Kidney epithelial cell (primary cell): ENCODE measurements at places on chromosomes 5 and 9.
A peak's percentile ranks its signal among the peaks of the same experiment; 100 is the strongest.

- no peak for DNase-seq
Observed at GRCh38 chr5:131068893-131069643, 96.0 kb downstream of the HINT1 start.

DNA sequence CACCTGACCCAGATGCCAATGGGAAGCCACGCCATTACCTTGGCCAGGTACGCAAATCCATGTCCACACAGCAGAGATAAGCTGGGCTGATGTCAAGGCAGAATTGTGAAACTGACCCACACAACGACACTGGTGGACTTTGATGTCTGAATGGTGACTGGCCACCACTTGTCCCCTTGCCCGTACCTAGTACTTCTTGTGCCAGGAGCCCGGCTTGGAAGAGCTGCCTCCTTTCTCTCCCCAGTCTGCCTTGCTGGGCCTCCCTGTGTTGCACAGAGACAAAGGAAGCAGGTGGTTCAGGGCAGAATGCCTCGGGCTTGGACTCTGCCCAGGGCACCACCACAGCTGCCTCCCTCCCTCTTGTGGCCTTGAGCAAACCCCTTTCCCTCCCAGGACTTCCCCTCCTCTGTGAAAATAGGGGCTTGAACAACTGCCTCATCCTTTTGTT, 23.3 kb downstream of the PTGES2 start:
- DNase-seq = no peak

GRCh38 chr9:88553350-88553749, 18.4 kb downstream of the NXNL2 start:
- no peak for DNase-seq

GRCh38 chr5:134328619-134329018, 38.4 kb downstream of the CDKL3 start:
- no peak for DNase-seq

DNA sequence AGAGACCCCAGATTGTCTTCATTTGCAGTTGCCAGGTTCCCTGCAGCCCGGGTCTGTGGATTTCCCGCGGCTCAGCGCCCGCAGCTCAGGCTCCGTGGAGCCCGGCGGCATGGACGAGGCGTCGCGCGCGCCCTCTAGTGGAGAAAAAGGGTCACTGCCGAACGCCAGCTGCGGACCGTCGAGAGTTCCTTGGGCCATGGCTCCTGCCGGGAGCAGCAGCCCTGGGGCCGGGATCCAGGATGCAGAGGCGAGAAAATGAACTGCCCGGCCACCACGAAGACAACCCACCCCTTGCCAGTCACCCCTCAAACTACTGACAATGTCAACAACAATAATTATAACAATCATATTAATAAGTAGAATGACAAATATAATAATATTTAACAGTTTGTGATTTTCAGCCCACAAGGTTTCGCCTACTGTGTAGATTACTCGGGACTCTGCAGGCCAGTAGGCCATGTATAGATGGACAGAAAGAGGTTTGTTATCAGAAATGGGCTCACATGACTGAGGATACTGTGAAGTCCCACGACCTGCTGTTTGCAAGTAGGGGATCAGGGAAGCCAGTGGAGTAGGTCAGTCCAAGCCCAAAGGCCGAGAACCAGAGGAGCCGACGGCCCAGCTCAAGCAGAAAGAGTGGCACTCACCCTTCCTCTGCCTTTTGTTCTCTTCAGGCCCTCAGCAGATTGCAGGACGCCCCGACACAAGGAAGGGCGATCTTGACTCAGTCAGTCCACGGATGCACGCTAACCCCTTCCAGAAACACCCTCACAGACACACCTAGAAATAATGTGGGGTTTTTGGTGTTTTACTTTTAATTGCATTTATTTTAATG, 43.1 kb downstream of the BOD1 start:
- DNase-seq = peak; percentile 5

- no peak for DNase-seq
Observed at GRCh38 chr5:36719282-36719681, 112.9 kb downstream of the SLC1A3 start.

- no peak for DNase-seq
Observed at GRCh38 chr5:178230879-178231538, 1.6 kb downstream of the PHYKPL start.

DNA sequence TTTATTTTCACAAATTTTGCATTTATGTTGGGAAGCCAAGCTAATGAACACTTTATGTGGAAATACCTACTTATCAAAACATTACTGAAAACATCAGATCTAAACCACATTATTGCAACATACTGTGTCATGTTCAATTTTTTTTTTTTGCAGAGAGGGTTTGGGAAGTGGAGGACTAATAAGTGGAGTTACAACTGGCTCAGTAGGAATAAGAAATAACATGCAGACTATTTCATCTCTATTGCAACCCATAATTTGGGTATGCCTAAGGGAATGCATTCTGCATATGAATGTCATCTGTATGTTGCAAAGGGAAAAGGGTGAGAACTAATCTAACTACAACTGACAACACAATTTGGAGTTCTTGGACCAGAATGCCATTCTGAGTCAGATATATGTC, 41.8 kb downstream of the APC start:
- no peak for DNase-seq

GRCh38 chr5:98604721-98605425, 168.6 kb upstream of the RGMB start:
- DNase-seq = no peak

GRCh38 chr5:96016216-96016615, 54.6 kb upstream of the ELL2 start:
- no peak for DNase-seq

- no peak for DNase-seq
Observed at GRCh38 chr5:11854936-11855335, 49.3 kb downstream of the CTNND2 start.

DNA sequence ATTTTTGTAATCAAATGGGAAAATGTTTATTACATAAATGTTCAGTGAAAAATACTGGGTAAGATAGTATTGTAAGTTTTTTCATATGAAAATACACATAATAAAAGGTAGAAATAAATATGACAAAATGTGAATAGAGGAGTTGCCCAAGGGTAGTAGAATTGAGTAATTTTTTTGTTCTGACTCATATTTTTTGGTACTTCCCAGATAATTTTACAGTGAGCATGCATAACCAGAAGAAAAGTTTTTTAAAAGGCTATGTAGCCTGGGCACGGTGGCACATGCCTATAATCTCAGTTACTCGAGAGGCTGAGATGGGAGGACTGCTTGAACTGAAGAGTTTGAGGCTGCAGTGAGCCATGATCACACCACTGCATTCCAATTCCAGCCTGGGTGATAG, 116.9 kb downstream of the PIP5K1B start:
- no peak for DNase-seq

DNA sequence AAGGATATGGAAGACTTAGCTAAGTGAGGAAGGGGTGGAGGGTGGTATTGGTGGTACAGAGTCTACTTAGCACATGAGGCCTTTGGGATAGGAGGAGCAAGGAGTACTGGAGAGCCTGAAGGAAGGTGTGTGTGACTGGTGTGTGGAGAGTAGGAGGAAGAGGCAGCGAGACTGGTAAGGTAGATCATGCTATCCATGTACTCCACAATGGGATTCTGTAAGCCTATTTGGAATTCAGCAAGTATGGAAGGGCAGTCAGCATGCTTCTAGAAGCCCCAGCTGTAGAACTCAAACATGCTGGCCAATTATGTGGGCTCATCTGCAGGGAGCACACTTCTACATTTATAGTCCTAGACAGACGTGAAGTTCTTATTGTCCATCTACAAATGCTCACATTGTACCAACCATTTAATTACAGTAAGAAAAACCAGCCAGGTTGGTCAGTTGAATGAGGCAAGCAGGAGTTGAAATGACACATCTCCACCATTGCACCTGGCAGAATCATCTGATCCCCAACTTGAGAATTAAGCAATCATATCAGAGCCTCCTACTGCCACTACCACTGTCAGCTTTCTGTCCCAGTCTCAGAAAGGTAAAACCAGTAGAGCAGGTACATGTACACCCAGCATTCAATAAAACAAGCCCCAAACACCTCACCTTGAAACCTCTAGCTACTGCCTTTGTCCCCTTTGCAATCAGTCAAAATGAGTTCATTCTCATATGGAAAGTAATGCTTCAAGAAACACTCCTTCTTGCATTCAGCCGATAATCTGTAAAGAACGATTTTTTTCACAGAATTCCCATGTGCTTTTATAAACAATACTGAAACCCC, 60.9 kb upstream of the GLRX start:
- DNase-seq = no peak

DNA sequence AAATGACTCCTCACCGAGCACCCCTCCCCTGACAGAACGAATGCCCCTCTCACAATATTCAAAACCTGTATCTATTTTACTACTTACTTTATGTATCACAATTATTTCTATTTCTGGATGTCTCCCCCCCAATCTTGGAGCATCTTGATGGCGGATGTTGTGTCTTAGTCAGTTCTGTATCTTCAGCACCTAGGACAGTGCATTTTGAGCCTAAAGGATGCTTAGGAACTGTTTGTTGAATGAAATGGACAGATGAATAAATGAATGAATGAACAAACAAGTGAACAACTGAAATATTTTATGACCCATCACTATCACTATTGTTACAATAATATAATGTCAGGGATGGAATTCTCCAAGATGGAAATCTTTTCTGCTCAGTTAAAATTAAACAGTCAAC, 295.7 kb downstream of the DNAH5 start:
- no peak for DNase-seq

GRCh38 chr9:125995006-125995405, 247.8 kb downstream of the PBX3 start:
- no peak for DNase-seq

DNA sequence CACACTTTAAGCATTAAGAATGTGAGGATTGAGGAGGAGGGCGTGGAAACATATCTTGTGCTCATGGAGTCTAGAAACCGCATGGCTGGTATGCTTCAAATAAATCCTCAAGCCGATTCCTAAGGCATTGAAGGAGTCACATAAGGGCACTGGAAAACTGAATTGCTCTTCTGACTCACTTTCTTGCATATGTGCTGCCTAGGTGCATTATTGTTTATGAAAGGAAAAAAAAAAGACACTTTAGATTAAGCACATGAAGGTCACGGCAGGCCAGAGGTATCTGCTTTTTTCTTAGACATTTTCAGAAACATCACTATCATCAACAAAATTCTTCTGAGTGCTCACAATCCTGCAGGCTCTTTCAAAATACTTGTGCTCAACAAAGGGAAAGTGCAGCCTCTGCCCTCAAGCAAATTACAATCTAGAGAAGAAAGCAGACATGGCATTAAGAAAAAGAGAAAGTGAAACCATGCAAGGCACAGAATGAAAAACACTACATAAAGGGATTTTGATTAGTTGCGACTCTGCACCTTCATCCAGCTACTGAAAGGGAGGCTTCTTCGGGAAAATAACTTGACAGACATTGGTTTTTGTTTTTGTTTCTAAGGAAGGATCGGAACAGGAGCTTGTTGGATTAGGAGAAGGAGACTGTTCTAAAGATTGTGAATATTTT, 2117.6 kb downstream of the MAT2B start:
- DNase-seq = no peak

DNA sequence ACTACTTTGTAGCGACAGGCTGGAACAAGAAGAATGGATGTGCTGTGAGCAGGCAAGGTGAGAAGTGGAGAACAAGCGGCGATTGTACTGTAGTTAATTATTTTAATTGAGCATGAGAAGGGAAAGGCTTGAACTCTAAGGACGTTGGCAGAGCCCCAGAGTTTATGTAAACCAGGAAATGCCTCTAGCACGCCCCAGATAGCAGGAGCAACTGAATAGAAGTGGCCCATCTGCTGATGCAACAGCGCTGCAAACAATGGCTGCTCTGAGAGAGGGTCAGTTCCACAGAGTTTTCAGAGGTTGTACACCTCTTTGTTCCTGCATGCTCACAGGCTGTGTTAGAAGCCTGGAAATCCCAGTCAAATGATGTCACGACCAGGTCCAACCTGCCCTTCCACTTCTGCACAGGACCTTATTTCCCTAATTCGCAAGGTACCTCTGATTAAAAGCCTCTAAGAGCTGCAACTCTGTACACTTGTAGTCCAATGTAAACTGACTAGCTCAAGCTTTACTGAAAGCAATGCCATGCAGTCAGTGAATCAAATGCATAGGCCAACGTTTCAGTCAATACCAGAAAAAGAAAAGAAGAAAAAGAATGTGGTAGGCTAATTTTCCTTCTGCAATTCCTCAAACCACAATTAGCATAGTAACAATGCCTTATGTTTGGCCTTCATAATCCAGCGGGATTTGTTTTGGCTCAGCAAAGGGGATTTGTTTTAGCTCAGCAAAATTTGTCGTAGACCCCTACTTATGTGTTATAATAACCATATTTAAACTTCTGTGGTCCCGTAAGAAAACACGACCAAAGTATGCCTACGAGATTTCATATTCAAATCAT, 119.6 kb upstream of the RETREG1 start:
- DNase-seq = peak; percentile 47

GRCh38 chr5:978054-978453, 30.5 kb upstream of the NKD2 start:
- no peak for DNase-seq

DNA sequence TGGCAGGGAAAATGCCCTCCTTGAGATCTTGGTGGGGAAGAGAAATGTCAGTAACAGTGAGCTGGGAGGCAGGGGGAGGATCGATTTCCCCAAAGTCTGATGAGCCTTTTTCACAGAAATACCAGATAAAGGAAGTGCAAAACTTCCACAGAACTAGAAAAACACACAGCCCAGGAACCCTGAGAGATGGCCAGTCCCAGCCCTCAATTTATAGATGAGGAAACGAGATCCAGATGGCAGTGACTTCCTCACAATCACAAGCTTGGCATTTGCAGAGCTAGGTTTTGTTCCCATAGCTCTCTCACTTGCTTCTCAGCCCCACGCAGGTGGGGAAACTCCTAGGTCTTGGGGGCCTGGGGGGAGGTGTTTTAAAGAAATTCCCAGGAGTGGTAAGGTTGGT, 3.8 kb upstream of the GGTA1 start:
- DNase-seq = no peak

DNA sequence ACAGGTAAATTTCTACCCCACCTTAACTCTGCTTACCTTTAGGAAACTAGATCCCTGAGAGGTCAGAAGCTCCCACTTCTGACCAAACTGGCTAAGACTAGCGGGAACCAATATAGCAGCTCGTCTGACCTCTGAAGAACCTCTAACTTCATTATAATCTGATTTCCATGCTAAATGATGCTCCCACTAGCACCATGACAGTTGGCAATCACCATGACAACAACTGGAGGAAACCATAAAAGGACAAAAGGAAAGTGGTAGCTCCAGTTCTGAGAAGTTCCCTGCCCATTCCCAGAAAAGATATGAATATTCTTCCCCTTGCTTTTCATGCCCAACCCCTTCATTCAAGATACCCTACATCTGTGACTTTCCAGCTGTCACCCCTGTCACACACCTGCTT, 483.3 kb downstream of the CTNND2 start:
- DNase-seq = no peak

- no peak for DNase-seq
Observed at GRCh38 chr5:170107674-170108073, 2.0 kb downstream of the FOXI1 start.

- DNase-seq = peak; percentile 79
Observed at GRCh38 chr5:149439899-149440542, 60.9 kb upstream of the IL17B start.

GRCh38 chr5:10552183-10553143, 11.4 kb upstream of the ANKRD33B start:
- DNase-seq = no peak
